ENCODE measurements at places on chromosomes 1 and 21. TPM values are rescaled to one million over a fixed set of nuclear protein-coding genes. Genes with fewer than 3 reads are reported as not detected.
A peak's percentile ranks its signal among the peaks of the same experiment; 100 is the strongest.

SPATA21 gene
- not detected for total RNA-seq

C1orf21 gene
- total RNA-seq = 0.78 TPM

CTSS gene
- total RNA-seq = 103 TPM

AADACL3 gene
- not detected for total RNA-seq

GSTM5 gene
- total RNA-seq = not detected

DNA sequence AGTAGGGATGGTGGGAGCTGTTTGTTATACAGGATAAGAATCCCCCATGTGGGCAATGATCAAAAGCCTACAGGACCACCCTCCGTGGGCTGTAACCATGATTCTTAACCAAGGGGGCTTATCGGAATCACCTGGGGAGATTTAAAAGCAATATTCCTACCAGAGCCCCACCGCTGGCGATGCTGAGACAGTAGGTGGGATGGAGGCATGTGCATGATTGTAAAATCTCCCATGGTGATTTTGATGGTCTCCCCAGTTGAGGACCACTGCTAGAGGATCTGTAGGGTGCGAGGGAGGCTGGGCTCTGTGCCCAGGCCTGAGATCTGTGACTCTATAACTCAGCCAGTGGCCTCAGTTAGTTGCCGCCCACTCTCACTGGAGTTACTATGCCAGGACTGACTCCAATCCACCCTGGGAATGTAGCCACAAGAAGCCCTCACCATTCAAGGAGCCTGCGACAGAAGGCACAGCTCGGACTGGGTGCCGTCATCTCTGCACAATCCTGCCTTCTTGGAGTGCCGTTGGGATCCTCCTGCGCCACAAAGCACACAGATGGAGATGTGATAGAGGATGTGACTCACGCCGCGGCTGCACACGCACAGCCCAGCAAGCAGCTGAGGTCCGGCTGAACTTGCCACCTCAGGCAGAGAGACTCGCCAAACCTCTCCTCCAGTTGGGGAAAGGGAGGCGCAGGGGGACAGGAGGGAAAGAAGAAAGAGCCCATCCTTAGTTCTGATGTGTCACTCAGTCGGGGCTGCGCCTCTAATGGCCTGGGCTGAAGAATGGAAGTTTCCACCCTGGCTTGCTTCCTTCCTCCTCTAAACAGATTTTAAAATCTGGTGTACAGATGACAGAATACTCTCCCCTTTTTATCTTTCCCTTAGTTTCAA, 26.5 kb downstream of the AKNAD1 start:
- H3K27ac ChIP-seq = peak overlapping the region; percentile 53
- H3K4me3 ChIP-seq = no peak overlapping the region
- no peaks in the 10 kb centered on the region for H3K27me3 ChIP-seq
- peaks cover 2% of the 10 kb centered on the region for H3K36me3 ChIP-seq

GRCh38 chr1:48338257-48338656, 115.7 kb downstream of the SLC5A9 start:
- H3K27me3 ChIP-seq = no peaks in the 10 kb centered on the region
- no peak for DNase-seq
- no peaks in the 10 kb centered on the region for H3K4me1 ChIP-seq
- peaks cover 2% of the 10 kb centered on the region for H3K36me3 ChIP-seq

GRCh38 chr1:173444757-173445156, 32.4 kb upstream of the PRDX6 start:
- DNase-seq = no peak
- peak overlapping the region; percentile 51 for H3K27ac ChIP-seq
- peaks cover 13% of the 10 kb centered on the region for H3K4me1 ChIP-seq
- H3K36me3 ChIP-seq = peaks cover 7% of the 10 kb centered on the region
- H3K27me3 ChIP-seq = no peaks in the 10 kb centered on the region

DNA sequence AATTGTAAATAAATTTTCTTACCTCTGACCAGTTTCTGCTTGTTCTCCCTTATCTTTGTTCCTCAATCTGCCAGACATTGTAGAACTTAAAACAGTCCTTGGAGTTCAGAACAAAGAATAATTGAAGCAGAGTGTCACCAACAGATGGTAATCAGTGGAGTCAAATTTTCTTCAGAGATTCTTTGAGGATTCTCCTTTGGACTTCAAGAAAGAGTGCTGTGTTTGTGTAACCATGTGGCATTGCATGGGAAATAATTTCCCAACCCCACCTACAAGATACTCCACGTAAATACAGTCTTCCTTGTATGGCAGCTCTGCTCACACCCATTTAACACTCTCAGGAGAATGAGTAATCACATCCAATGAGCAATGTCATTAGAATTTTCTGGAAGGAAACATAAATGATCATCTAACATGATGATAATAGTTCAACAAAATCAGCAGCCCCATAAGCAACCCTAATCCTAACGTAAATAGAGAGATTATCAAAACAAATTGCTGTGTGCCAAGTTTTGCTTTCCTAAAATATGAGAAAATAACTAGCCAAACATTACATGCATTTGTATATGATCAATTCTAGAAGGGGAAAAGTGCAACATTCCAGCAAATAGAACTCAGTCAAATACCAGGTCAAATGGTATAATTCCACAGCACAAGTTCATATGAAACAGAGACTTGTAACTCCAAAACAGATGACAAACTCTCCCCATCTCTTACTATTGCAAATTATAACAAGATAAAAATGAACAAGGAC, 6.9 kb upstream of the DENND1B start:
- H3K4me3 ChIP-seq = no peak overlapping the region
- H3K36me3 ChIP-seq = peaks cover 2% of the 10 kb centered on the region
- peaks cover 17% of the 10 kb centered on the region for H3K4me1 ChIP-seq
- H3K27me3 ChIP-seq = no peaks in the 10 kb centered on the region

- H3K36me3 ChIP-seq = peaks cover 6% of the 10 kb centered on the region
- H3K27ac ChIP-seq = peak overlapping the region; percentile 24
- H3K4me1 ChIP-seq = peaks cover 12% of the 10 kb centered on the region
Observed at GRCh38 chr1:33321178-33321577, 280 bp upstream of the A3GALT2 start.

GRCh38 chr1:228735871-228736586, 750 bp downstream of the RHOU start:
- peaks cover 21% of the 10 kb centered on the region for H3K4me1 ChIP-seq
- H3K27ac ChIP-seq = no peak overlapping the region
- no peak for DNase-seq
- peak overlapping the region; percentile 91 for H3K4me3 ChIP-seq
- H3K36me3 ChIP-seq = peaks cover 2% of the 10 kb centered on the region
- peaks cover 5% of the 10 kb centered on the region for H3K27me3 ChIP-seq

DNA sequence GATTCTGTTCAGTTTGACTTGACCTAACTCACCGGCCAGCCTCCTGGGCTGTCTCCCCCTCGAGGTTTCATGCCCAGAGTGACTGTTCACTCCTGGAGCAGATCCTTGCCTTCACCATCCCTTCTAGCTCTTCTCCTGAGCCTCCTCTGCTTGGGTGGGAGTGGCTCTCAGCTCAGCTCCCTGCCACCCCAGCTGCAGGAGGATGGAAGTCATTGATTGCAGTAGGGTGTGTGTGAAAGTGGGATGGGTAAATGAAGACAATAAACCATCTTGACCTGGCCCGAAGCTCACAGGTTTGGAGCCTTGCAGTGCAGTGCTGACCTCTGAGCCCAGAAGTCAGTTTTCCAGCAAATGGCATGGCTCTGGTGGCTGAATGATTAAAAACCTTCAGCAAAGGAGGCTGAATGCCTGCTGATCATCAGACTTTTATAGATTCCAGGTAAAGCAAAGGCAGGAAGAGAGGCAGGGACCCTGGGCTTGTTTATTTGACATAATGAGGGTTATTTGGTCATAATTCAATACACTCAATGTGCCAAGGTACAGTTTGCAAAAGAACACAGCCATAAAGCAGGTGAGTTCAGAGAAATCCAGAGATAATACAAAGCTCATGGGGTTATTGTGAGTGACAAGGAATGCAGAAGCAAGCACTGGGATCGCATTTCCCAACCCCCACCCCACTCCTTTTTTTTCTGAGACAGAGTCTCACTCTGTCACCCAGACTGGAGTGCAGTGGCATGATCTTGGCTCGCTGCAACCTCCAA, 17.5 kb upstream of the TFF3 start:
- H3K27me3 ChIP-seq = peaks cover 3% of the 10 kb centered on the region
- H3K4me3 ChIP-seq = no peak overlapping the region
- H3K4me1 ChIP-seq = peaks cover 4% of the 10 kb centered on the region
- H3K27ac ChIP-seq = no peak overlapping the region
- no peak for DNase-seq

DNA sequence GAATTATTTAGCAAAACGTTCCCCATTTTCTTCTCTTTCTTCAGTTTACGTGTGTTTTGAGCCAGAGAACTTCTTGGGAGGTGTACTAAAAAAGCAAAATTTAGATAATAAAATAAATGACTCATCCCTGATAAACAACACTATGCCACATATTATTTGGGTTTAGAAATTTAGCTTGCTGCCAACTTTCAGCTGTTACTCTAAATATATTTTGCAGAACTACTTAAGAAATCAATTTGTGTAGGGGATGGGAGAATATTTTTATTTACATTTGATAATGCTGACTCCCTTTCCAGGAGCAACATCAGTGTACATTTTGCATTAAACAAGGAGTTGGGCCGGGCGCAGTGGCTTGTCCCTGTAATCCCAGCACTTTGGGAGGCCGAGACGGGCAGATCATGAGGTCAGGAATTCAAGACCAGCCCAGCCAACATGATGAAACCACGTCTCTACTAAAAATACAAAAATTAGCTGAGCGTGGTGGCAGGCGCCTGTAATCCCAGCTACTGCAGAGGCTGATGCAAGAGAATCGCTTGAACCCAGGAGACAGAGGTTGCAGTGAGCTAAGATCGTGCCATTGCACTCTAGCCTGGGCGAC, 151.4 kb upstream of the ZRANB2 start:
- H3K4me3 ChIP-seq = no peak overlapping the region
- peaks cover 2% of the 10 kb centered on the region for H3K36me3 ChIP-seq
- H3K27ac ChIP-seq = no peak overlapping the region
- no peaks in the 10 kb centered on the region for H3K27me3 ChIP-seq
- H3K4me1 ChIP-seq = no peaks in the 10 kb centered on the region

DNA sequence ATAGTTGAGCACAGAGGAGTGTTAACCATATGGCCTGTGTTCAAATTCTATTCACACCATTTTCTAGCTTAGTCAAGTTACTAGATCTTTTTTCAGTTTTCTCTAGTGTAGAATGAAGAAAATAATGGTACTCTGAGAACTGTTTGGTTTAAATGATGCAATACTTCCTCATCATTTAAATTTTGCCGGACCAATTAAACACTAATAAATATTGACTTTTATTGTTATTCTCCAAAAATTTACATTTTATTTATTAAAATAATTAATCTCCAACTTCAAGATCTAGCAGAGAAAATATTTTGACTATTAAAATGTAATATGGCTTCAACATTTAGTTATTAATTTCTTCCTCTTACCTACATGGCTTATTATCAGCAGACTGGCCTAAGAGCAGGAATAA, 123.1 kb downstream of the OLFM3 start:
- H3K4me1 ChIP-seq = no peaks in the 10 kb centered on the region
- H3K27me3 ChIP-seq = no peaks in the 10 kb centered on the region
- DNase-seq = no peak
- no peaks in the 10 kb centered on the region for H3K36me3 ChIP-seq
- H3K4me3 ChIP-seq = no peak overlapping the region
- no peak overlapping the region for H3K27ac ChIP-seq

DNA sequence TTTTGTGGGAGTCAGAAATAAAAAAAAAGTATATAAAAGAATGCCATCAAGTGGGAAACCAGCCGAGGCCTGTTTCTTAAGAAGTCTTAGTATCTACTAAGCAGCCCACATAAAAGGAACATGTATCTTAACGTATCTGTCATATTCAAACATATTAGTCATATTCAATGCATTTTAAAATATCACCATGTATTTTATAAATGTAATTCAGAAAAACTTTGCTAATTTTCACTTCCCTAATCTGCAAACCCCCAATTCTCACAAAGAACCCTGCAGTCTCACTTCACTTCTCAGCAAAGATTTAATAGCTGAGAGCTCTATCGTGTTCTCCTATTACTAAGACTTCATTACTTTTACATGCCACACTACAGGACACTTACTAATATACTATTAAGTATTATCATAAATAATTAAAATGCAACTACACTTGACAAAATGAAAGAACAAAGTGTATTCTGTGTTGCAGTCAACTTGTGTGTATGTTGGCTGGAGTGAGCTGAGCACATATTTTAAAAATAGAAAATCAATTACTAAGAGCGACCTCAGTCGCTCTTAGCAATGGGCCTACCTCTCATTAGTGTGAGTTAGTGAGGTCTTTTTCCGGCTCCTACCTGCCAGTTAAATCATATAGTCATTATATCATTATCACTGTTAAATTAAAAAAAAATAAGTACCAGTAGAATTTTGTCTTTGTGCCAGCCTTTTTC, 484.3 kb downstream of the LMO4 start:
- no peak overlapping the region for H3K27ac ChIP-seq
- H3K4me1 ChIP-seq = no peaks in the 10 kb centered on the region
- no peak overlapping the region for H3K4me3 ChIP-seq
- H3K36me3 ChIP-seq = no peaks in the 10 kb centered on the region

DNA sequence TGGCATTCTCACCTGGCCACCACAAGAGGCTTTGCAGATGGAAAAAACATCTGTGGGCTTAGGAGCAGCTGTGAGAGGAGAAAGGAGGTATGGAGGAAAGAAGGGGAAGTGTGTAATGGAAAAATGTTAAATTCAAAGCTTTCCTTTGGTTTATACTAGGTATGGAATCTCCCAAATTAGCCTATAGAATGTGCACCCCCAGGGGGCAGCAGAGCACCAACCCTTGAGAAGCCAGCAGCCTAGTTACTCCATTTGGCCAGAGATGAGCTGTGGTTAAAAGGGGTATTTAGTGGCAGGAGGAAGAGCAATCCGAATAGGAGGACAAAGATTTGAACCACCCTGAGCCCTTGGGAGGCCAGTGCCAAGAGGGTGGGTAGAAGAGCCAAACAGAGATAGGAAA, 97.5 kb upstream of the CTTNBP2NL start:
- H3K27ac ChIP-seq = no peak overlapping the region
- peaks cover 19% of the 10 kb centered on the region for H3K27me3 ChIP-seq
- no peaks in the 10 kb centered on the region for H3K36me3 ChIP-seq
- DNase-seq = no peak
- no peaks in the 10 kb centered on the region for H3K4me1 ChIP-seq

GRCh38 chr1:227042292-227042691, 102.2 kb downstream of the COQ8A start:
- H3K36me3 ChIP-seq = peaks cover 3% of the 10 kb centered on the region
- peaks cover under 1% of the 10 kb centered on the region for H3K4me1 ChIP-seq
- H3K4me3 ChIP-seq = no peak overlapping the region
- DNase-seq = no peak

DNA sequence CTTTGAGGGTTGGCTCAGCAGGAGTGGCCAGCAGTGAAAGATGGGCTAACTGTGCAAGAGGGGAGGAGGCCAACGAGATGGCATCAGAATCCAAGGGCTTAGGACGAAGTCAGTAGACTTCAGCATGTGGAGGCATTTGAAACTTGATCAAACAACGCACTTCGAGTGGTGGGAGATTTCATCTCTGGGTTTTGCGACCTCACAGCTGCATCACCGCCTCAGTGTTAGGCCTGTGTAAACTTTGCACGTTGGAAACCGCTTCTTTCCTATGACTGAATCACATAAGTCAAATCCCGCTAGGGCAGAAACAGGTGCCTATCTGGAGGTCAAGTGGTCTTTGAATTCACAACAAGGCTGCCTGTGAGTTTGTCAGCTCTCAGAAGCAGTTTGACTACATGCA, 17.8 kb downstream of the TFF3 start:
- H3K27me3 ChIP-seq = no peaks in the 10 kb centered on the region
- peaks cover 2% of the 10 kb centered on the region for H3K4me1 ChIP-seq
- H3K27ac ChIP-seq = no peak overlapping the region
- DNase-seq = no peak
